Non-pigmented ciliary epithelial cell (primary cell): ENCODE measurements at places on chromosomes 1 and 21.

DNA sequence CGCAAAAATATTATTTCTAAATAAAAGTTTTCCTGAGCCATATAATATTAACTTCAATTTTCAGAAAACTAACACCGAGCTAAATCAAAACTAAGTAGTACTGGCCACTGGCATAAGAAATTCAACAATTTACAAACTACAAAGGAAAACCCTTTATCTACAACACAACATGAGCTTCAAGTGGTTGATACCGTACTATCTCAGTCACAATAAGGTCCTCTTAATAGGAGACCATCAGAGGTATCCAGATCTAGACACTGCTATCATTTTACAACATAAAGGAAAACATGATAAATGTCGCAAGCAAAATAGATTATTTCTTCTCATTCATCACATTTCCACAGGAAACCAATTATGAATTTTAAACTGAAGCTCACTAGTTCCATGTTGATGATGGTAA is 39.5 kb downstream of the GATAD2B start:
- no peak for DNase-seq

GRCh38 chr21:39009587-39010225 is 173.5 kb downstream of the PSMG1 start:
- no peak for DNase-seq

- no peak for DNase-seq
Measured at GRCh38 chr1:238187575-238187949, 296.8 kb upstream of the ZP4 start.

DNA sequence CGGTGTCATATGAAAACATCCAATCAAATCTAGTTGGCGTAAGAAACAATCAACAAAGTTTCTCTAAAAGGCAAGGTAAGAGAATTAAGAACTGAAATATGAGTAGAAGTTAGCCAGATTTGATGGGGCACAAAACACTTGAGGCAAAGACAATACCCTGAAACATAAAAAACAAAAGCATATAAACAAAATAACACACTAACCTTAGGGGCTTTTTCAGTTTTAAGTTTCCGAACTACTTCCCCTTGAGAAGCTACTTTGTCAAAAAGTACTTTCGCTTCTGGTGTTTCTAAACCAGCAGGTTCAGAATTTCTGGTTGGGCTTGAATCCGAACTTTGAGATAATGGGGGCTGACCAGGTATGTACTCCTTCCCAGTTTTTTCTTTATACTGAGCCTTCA is 57.9 kb downstream of the EPRS1 start:
- DNase-seq: no peak

DNA sequence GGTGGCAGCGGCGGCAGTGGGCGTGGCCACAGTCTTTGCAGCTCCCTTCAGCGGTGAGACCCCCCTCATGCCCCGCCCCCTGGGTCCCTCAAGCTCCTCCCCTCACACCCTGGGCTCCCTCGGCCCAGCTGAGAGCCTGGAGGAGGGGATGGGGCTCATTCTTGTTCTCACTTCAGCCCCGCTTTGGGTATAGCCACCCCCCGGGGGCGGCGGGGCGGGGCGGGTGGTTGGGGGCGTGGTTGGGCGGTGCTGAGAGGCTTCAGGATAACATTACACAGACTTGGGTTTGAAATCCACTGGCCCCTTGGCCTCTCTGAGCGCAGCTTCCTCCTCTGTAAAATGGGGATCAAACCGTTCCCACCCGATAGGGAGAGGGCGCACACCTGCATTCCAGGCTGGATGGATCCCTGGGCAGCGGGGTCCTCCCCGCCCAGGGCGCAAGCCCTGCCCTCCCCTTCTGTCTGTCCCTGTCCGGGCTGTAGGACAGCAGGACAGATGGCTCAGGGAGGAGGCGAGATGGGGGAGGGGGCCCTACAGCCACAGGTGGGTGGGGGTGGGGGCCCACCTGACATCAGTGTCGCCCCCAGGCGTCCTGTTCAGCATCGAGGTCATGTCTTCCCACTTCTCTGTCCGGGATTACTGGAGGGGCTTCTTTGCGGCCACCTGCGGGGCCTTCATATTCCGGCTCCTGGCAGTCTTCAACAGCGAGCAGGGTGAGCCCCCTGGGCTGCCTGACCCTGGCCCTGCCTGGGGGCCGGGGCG is 5.1 kb downstream of the CLCNKA start:
- DNase-seq: no peak

DNA sequence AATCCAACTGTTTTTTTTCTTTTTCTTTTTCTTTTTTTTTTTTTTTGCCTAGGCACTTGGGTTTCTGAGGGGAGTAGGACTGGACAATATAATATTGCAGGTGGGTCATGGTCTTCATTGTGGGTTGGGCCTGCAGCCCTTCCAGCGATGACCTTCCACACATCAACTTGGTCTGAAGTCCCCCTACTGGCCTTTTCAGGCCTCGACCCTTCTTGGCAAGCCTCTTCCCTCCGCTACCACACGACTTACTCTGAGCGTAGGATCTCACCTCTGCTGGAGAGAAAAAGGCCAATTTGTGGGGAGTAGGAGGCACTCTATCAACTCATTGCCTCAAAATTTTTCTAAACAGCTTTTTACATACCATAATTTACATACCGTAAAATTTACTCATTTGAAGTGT is 51.1 kb upstream of the GRIK3 start:
- no peak for DNase-seq

GRCh38 chr1:28171246-28171645 is 5.2 kb downstream of the PTAFR start:
- no peak for DNase-seq

DNA sequence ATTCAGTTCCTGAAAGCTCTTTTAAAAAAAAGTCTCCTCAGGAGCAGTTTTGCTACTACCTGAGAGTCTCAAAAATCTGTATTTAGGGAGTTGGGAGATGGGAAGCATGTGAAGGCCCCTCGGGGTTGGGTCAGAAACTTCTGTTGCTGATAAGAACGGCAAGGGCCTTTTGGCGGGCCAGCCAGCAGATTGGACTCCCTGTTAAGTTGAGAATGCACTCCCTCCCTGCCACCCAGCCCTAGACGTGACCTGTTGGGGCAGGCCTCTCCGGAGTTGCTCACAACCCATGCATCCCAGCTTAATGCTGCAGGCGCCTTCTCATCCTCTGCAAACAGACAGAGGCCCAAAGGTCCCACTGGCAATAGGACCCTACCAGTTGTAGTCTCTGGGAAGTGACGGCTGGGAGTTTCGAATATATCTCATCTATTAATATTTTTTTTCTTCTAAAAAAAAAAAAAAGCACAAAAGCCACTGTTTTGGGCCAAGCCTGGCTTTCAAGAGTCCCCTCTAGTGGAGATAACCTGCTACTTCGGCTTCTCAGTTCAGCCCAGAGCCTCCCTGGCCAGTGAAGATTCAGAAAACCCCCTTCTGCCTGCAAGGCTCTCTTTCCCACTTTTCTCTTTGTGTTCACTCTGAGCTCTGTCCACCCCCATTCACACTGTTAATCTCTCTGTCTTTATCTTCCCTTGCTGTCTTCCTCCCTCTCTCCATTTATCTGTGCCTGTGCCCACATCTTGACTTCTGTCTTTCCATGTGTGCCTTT is 5.3 kb downstream of the PLXNA2 start:
- no peak for DNase-seq

GRCh38 chr1:170881268-170882265 is 53.8 kb upstream of the MROH9 start:
- DNase-seq: peak; percentile 28

GRCh38 chr1:100523038-100523652 is 14.8 kb upstream of the GPR88 start:
- no peak for DNase-seq

GRCh38 chr1:92817137-92817697 is 14.6 kb upstream of the RPL5 start:
- DNase-seq: no peak
